ENCODE measurements at places on chromosomes 3 and 15.
A peak's percentile ranks its signal among the peaks of the same experiment; 100 is the strongest.

GRCh38 chr15:33354411-33354810, 43.6 kb downstream of the RYR3 start:
- no peak overlapping the region for H3K27ac ChIP-seq
- no peaks in the 10 kb centered on the region for H3K27me3 ChIP-seq
- H3K4me3 ChIP-seq: no peak overlapping the region
- no peaks in the 10 kb centered on the region for H3K4me1 ChIP-seq
- DNase-seq: no peak
- no peaks in the 10 kb centered on the region for H3K36me3 ChIP-seq

DNA sequence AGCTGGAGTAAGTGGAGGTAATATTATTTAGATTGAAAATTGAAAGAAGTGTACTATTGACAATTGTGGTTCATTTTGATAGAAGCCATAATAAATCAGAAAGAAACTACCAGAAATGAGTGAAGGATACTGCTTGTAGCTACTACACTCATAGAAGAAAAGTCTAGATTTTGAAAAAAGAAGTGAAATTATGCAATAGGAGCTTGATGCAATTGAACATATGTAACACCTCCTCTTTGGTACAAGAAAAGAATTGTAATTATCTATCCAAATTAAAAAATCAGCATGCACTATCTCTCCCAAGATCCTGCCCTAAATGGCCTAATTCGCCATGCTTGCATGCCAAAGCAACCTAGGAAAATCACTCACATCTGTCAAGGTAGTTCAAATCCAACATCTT, 51.1 kb upstream of the CD200R1L start:
- H3K4me1 ChIP-seq: peaks cover 6% of the 10 kb centered on the region
- H3K27me3 ChIP-seq: no peaks in the 10 kb centered on the region
- DNase-seq: no peak
- H3K4me3 ChIP-seq: no peak overlapping the region
- H3K36me3 ChIP-seq: peaks cover 5% of the 10 kb centered on the region
- no peak overlapping the region for H3K27ac ChIP-seq

DNA sequence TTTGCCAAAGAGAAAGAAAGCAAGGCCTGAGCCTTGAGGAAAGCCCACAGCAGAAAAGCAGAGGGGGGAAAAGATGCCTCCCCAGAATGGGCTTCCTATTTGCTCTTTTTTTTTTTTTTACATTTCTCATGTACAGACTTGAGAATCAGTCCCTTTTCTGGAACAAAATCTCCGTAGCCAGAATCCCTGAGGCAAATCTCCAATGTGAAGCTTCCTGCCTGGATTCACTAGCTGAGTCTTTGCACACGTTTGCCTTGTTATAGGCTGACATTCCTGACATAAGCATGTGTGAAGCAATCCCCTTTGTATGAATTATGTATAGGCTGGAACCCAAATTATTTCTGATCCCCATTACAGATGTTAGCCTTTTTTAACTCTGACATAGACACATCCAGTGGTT, 52.2 kb upstream of the ACTL6A start:
- no peaks in the 10 kb centered on the region for H3K36me3 ChIP-seq
- no peak for DNase-seq
- H3K4me3 ChIP-seq: no peak overlapping the region
- H3K27me3 ChIP-seq: peaks cover 23% of the 10 kb centered on the region
- no peaks in the 10 kb centered on the region for H3K4me1 ChIP-seq

- DNase-seq: no peak
- H3K27me3 ChIP-seq: no peaks in the 10 kb centered on the region
- H3K27ac ChIP-seq: no peak overlapping the region
Observed at GRCh38 chr15:67794832-67795574, 30.3 kb upstream of the SKOR1 start.

- peaks cover 2% of the 10 kb centered on the region for H3K4me1 ChIP-seq
- H3K36me3 ChIP-seq: peaks cover 3% of the 10 kb centered on the region
- H3K27ac ChIP-seq: no peak overlapping the region
Observed at GRCh38 chr3:71599416-71599815, 15.9 kb upstream of the FOXP1 start.

DNA sequence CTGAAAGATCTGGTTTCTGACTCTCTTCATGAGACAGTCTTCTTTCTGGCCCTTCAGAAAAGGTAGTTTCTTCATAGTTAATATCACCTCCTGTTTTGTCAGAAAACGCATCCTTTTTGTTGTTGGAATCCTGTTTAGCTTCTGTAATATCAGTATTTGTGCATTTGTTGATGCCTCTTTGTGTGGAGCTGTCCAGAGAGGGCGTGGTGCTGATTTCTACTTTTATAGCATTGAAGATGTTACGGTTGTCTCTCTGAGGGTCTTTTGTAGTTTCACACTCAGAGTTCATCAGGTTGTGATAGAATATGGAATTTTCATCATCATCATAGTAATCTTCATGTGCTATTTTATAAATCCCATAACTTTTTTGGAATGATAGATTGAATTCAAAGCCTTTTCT, 8.9 kb downstream of the GPR149 start:
- H3K27me3 ChIP-seq: peaks cover 5% of the 10 kb centered on the region
- H3K4me1 ChIP-seq: no peaks in the 10 kb centered on the region
- H3K4me3 ChIP-seq: no peak overlapping the region
- no peak for DNase-seq
- no peaks in the 10 kb centered on the region for H3K36me3 ChIP-seq

GRCh38 chr3:149377408-149378364, at the start of gene TM4SF1:
Gene TM4SF1, minus strand, starts transcription at chr3:149377649. Its CDS starts 102 bp downstream, at chr3:149377547.
- H3K36me3 ChIP-seq: no peaks in the 10 kb centered on the region
- no peak within 1 kb of the TSS for H3K27ac ChIP-seq
- peaks cover 17% of the 10 kb centered on the region for H3K27me3 ChIP-seq
- DNase-seq: no peak
- no peaks in the 10 kb centered on the region for H3K4me1 ChIP-seq

DNA sequence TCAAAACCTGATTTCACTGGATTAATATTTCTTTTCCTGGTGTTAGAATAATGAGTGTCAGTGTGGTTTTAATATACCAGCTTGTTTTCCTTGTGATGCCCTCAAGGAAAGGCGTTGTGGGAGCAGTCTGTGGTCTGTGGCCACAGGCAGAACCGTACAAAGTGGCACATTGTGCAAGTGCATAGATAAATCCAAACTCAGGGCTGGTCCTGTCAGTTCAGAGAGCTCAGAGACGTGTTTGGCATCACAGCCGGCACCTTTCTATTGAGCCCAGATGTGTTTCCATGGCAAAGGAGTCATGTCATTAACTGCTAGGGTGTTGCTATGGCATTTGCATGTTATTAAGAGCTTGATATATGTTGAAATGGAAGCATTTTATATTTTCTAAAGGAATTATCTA, 289.9 kb upstream of the RASGRP1 start:
- no peak for DNase-seq
- no peaks in the 10 kb centered on the region for H3K4me1 ChIP-seq
- no peaks in the 10 kb centered on the region for H3K36me3 ChIP-seq
- peaks cover 23% of the 10 kb centered on the region for H3K27me3 ChIP-seq
- no peak overlapping the region for H3K27ac ChIP-seq

DNA sequence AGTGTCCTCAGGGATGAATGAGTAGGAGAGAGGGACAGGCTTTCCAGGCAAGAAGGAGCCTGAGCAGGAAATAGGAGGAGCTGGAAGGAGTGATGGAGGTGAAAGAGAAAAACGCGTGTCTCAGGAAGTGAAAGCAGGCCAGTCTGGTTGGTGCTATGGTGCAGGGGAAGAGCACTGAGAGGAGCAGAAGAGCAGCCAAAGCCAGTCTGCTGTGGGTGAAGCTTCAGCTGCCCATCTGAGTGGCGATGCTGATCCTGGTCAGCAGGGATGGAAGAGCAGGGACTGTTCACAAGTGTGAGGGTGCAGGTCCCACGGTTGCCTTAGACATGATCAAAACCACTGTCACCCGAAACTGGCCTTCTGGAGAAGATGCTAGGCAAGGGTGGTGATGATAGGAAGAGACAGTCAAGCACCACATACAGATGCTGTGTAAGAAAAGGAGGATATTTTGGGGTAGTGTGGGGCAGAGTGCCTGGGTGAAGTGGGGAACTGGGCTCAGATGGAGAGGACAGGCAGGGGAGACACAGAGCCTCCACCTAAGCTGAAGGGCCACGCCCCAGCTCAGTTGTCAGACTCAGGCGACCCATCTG, 5.5 kb upstream of the KY start:
- no peaks in the 10 kb centered on the region for H3K4me1 ChIP-seq
- H3K4me3 ChIP-seq: no peak overlapping the region
- peaks cover 22% of the 10 kb centered on the region for H3K27me3 ChIP-seq
- H3K36me3 ChIP-seq: no peaks in the 10 kb centered on the region
- H3K27ac ChIP-seq: no peak overlapping the region

- no peak for DNase-seq
- H3K27ac ChIP-seq: no peak overlapping the region
- no peaks in the 10 kb centered on the region for H3K36me3 ChIP-seq
- H3K4me1 ChIP-seq: no peaks in the 10 kb centered on the region
- H3K27me3 ChIP-seq: no peaks in the 10 kb centered on the region
- H3K4me3 ChIP-seq: no peak overlapping the region
Observed at GRCh38 chr3:178498871-178499270, 37.4 kb upstream of the KCNMB2 start.

DNA sequence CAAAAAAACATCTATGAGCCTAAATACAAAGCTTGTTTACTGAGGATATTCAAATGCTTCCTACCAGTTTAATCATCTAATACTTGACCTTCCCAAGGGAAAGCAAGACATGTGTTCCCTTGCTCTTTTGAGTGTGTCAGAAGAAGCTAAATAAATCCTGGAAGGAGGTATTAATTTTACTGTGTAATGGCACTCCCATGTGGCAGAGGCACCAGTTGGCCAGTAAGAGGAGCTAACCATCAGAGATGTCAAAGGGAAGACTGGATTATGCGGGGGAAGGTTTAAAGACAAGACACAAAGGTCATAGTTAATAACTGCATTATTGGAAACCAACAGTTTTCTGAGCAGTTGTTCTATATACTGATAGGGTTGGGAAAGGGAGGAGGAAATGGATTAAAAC, 125.1 kb downstream of the SUCLG2 start:
- H3K4me3 ChIP-seq: no peak overlapping the region
- no peak overlapping the region for H3K27ac ChIP-seq
- H3K36me3 ChIP-seq: peaks cover 39% of the 10 kb centered on the region
- no peaks in the 10 kb centered on the region for H3K4me1 ChIP-seq
- no peak for DNase-seq

GRCh38 chr15:40300367-40300766, 7.4 kb downstream of the PLCB2 start:
- no peaks in the 10 kb centered on the region for H3K27me3 ChIP-seq
- no peak overlapping the region for H3K27ac ChIP-seq
- no peak overlapping the region for H3K4me3 ChIP-seq

DNA sequence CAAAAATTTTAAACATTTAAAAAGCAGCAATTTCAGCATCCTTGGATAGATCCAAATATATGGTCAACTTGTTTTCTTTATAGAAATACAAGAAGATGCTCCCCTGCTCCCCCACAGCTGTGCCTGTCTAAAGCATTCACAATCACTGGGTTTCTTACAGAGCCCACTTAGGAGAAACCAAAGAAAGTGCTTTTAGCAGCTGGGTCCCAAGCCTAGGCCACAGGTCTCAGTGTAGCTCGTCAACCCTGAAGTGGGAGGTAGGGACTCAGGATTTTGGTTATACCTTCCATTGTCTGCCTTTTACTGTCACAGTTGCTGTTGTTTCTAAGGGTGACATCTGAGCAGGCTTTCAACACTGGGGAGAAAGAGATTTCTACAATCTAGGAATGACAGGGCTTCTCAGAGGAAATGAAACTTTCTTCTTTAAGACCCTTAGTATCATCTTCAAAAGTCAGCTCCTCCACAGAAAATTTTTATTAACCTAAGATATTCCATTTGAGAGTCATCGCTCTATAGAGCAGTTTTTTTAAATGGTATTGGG, 199.3 kb upstream of the CMC1 start:
- DNase-seq: no peak
- H3K27me3 ChIP-seq: no peaks in the 10 kb centered on the region

GRCh38 chr3:187722206-187722612, 19.9 kb upstream of the RTP2 start:
- H3K36me3 ChIP-seq: peaks cover 3% of the 10 kb centered on the region
- no peaks in the 10 kb centered on the region for H3K4me1 ChIP-seq
- no peaks in the 10 kb centered on the region for H3K27me3 ChIP-seq
- no peak for DNase-seq
- no peak overlapping the region for H3K27ac ChIP-seq

GRCh38 chr3:117439812-117440211, 730.2 kb downstream of the TUSC7 start:
- H3K4me3 ChIP-seq: no peak overlapping the region
- H3K27me3 ChIP-seq: no peaks in the 10 kb centered on the region
- no peak for DNase-seq

GRCh38 chr3:56787784-56788256, 13.9 kb downstream of the ARHGEF3 start:
- H3K27me3 ChIP-seq: no peaks in the 10 kb centered on the region
- H3K4me1 ChIP-seq: peaks cover 97% of the 10 kb centered on the region
- H3K4me3 ChIP-seq: peak overlapping the region; percentile 64
- DNase-seq: peak; percentile 56
- H3K36me3 ChIP-seq: peaks cover 30% of the 10 kb centered on the region

DNA sequence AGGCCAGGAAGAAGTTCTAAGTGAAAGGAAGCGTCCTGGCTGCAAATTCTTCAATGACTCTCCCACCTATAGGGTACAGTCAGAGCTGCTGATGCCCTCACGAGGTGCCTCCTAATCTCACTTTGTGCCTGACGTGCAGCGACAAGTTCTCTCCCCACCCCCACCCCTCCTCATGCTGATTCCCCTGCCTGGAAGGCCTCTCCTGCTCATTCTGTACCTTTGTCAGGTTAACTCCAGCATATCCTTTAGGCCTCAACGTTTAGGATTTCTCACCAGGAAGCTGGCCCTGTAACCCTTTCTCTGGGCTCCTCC, 25.0 kb downstream of the SLC12A8 start:
- DNase-seq: no peak
- H3K36me3 ChIP-seq: no peaks in the 10 kb centered on the region
- peaks cover 14% of the 10 kb centered on the region for H3K27me3 ChIP-seq
- no peak overlapping the region for H3K4me3 ChIP-seq

GRCh38 chr3:10570196-10570946, 65.0 kb upstream of the ATP2B2 start:
- no peaks in the 10 kb centered on the region for H3K36me3 ChIP-seq
- DNase-seq: no peak
- H3K27me3 ChIP-seq: peaks cover 39% of the 10 kb centered on the region
- no peak overlapping the region for H3K4me3 ChIP-seq
- no peak overlapping the region for H3K27ac ChIP-seq

DNA sequence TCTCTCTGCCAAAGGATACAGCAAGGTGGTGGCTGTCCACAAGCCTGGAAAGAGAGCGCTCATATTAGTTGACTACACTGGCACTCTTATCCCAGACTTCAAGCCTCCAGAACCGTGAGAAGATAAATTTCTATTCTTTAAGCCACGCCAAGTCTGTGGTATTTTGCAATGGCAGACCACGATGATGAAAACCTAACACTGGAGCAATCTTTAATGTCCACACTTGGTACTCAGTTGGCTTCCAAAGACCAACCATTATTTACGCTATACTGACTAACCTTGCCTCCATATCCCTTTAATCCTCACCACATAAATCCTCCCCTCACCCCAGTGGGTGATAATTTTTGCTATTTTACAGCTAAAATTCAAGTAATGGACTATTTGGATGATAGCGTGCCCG, 16.9 kb upstream of the LACTB start:
- peaks cover 25% of the 10 kb centered on the region for H3K27me3 ChIP-seq
- H3K4me3 ChIP-seq: no peak overlapping the region
- H3K36me3 ChIP-seq: no peaks in the 10 kb centered on the region
- peaks cover 1% of the 10 kb centered on the region for H3K4me1 ChIP-seq
- H3K27ac ChIP-seq: no peak overlapping the region

- DNase-seq: no peak
- H3K4me3 ChIP-seq: no peak overlapping the region
- no peaks in the 10 kb centered on the region for H3K4me1 ChIP-seq
- H3K36me3 ChIP-seq: no peaks in the 10 kb centered on the region
Observed at GRCh38 chr15:27833178-27833577, 265.9 kb downstream of the OCA2 start.

Data from activated CD8-positive, alpha-beta memory T cell treated with anti-CD3 and anti-CD28 coated beads, Interleukin-2, amount 10 ng/mL, durations not matched to agents 7 days and 5 days (primary cell).